ENCODE measurements at places on chromosomes 5 and 9.

DNA sequence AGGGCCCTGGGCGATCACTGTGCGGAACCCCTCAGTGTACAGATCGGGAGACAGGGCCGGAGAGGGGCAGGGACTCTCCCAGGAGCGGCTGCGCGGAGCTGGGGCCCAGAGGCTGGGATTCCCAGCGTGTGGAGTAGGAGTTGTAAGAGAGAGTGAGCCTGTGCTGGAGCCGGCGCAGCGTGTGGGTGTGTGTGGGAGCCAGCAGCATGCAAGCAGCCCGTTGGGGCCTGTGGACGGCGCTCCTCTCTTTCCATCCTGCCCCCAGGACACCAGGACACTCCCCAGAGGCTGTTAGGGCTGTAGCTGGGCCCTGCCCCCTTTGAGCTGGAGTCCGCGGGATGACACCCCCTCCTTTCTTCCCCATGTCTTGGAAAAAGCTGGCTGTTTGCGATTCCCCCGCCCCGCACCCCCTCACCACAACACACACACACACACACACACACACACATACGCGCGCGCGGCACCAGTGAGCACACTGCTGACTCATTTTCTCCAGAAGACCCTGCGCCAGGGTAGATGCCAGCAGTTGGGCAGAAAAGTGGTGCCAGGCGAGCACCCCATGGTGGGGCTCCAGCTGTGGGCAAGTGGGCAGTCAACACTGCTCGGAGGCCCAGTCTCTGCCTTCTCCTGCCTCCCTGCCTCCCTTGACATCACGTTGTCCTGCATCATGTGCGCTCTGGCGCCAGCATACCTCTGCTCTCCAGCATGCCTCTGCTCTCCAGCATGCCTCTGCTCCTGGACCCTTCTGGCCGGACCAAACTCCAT lies 1.5 kb downstream of the COL27A1 start:
- no peak for DNase-seq

- DNase-seq = peak; percentile 52
These were observed 641.6 kb downstream of the NR2F1-AS1 start for GRCh38 chr5:92939428-92939827.

GRCh38 chr5:27091858-27092257 lies 53.5 kb upstream of the CDH9 start:
- no peak for DNase-seq

GRCh38 chr5:127040796-127041520 lies 10.6 kb upstream of the MARCHF3 start:
- DNase-seq = no peak

DNA sequence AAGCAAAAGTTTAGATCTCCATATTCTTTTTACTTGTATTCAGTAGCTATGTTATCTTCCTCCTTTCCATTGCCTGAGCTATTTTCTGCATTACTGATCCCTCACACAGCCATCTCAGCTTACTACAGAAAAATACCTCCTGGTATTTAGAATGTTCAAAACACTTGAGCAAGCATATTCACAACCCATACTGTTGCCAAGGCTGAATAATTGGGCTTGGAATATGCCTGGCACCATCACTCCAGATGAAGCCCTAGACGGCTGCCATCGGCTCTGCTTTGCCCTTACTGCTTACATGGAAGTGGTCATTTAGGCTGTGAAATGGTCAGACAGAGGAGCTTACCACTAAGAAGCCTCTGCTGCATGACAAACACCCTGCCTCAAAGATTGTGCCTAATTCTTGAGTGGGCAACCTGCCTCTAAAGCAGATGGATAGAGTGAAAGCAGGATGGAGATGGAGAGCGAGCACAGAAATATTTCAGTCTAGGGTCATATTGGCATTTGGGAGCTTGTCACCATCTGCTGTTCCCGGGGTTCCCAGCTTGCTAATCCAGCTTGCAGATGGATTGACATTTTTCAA lies 92.5 kb upstream of the TAS2R1 start:
- DNase-seq = no peak

- no peak for DNase-seq
These were observed 19.3 kb downstream of the BRD9 start for GRCh38 chr5:873328-873727.

GRCh38 chr9:128141604-128142003 lies 7.6 kb upstream of the LCN2 start:
- DNase-seq = no peak

- no peak for DNase-seq
These were observed 163.8 kb upstream of the KLF4 start for GRCh38 chr9:107653263-107653821.

DNA sequence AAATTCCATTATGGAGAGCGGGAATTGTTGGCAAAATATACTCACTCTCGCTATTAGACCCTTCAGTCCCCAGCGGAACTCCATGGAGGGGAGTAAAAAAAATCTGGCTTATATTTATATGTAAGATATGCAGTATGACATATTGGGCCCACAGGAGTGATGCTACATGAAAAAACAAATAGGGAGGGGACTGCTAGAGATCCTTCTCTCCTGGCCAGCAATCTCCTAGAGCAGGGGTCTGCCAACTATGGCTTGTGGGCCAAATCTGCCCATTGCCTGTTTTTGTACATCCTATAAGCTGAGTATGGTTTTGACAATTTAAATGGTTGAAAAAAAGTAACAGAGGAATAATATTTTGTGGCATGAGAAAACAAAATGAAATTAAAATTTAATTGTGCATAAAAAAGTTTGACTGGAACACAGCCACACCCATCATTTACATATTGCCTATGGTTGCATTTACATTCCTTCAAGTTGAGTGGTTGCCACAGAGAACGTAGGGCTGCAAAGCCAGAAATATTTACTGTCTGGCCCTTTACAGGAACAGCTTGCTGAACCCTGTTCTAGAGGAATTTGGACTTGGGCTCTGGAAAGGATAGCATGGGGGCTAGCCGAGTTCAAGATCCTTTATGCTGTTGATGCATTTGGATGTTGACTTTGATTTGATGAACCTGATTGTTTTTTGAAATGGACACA lies 197.3 kb upstream of the CLINT1 start:
- no peak for DNase-seq

GRCh38 chr5:96439477-96440184 lies 6.6 kb upstream of the PCSK1 start:
- DNase-seq = no peak

GRCh38 chr5:141512390-141512910 lies 23.6 kb downstream of the PCDHGC5 start:
- DNase-seq = peak; percentile 76

DNA sequence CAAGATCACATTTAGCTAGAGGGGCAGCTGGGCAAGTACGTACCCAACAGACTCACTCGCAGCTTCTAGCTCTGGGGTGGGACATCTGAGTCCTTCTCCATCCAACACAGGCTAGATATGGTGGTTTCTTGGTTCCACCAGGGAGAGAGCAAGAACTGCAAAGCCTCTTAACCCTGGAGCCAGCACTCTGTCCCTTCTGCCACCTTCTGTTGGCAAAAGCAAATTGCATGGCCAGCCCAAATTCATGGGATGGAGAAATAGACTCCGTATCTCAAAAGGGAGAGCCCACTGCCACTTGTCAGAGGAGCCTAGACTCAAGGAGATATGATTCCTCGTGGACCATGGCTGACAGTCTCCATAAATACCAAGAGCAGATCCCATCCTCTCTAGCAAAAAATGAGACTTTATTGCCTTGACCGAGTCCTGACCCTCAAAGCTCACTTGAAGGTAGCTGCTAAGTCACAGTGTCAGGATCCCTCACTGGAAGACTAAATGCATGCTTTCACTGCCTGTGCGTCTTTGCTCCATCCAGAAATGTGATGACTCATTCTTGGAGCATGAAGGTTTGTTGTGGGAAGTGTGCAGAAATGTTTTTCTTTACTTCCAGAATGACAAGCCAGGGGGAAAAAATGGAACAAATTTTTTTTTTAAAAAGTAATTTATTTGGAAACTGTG lies 28.8 kb upstream of the ROR2 start:
- peak; percentile 0 for DNase-seq

GRCh38 chr5:154190595-154191304 lies at the start of gene GALNT10:
Gene GALNT10 (plus strand): TSS chr5:154190733. CDS start chr5:154190867, 134 bp downstream.
- no peak for DNase-seq
